ENCODE measurements at places on chromosomes 16 and 17. TPM values are rescaled to one million over a fixed set of nuclear protein-coding genes. Genes with fewer than 3 reads are reported as not detected.

GRCh38 chr16:27473101-27473900, 71.3 kb downstream of the IL21R start:
- DNase-seq, result no peak

KCNJ2 gene
- 7.5 TPM for total RNA-seq

ALOX15B gene
- not detected for total RNA-seq

DNA sequence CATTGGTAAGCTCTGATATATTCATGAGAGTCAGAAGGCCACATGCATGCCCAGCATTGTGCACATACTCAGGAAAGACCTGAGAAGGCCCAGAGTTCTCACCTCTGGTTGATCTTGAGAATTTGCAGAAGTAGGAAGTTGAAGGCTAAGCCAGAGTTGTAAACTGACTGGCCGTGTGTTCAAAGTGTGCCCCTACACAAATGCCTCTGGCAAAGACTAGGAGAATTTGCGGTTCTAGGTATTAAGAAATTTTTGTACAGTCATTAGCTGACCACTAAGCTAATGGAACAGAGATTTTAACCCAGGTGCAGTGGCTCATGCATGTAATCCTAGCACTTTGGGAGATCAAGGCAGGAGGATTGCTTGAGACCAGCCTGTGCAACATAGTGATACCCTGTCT, 25.0 kb downstream of the FBXL20 start:
- no peak for DNase-seq

DNA sequence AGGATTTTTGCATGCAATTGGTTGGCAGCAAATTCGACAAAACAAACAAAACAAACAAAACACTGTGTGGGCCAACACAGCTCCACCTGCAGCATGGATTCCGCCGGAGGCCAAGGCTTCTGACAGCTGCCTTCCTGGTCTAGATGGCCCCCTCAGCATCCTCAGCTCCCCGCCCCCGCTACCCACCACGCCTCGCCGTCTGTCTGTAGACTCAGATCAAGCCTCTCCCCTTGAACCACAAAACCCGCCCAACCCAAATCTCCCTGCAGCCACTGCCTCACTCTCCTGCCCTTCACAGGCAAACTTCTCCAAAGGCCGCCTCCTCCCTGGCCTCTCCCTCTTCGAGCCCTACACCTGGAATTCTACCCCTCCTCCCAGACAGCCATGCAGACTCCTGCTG, 57.9 kb downstream of the RTN4RL1 start:
- DNase-seq, result no peak

PRSS22 gene
- total RNA-seq, result 56.8 TPM

GRCh38 chr17:7781429-7781828, 52.6 kb upstream of the KDM6B start:
- DNase-seq, result no peak

DNA sequence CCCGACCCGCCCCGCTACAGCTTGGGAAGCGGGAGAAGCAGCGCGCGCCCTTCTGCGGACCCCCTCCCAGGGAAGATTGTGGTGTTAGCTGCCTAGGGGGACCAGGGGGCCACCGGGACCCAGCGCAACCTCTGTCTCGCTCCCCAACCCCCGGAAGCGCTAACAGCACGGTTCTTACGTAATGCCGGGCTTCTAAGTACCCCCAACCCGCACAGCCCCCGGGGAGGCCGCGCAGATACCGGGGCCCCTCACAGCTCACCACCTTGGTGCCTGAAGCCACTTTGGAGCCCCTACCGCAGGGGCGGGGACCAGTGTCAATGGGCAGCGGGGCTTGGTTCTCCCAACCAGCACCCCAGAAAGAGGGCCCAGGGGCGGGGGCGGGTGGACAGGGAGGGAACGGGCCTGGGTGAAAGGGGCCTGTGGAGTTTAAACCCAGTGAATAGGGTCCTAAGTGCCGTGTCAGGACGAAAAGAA, 348 bp downstream of the MPP2 start:
- no peak for DNase-seq

DNA sequence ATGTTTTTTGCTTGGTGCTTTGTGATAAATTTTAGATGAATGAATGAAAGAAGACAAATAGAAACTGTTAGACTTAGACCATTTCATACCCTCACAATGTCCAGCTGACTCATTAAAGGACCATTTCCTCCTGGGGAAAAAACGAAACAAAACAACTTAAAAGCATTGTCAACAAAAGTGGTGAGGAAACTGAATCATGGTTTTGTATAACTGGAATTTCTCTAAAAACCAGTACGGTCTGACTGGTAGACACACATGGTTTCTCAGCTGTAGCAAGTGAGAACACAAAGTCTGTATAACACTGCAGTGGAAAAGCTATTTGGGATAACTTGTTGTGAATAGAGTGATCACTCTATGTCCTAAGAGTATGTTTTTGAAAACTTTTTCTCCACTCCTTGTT, 5.3 kb upstream of the DDX52 start:
- DNase-seq, result no peak

DNA sequence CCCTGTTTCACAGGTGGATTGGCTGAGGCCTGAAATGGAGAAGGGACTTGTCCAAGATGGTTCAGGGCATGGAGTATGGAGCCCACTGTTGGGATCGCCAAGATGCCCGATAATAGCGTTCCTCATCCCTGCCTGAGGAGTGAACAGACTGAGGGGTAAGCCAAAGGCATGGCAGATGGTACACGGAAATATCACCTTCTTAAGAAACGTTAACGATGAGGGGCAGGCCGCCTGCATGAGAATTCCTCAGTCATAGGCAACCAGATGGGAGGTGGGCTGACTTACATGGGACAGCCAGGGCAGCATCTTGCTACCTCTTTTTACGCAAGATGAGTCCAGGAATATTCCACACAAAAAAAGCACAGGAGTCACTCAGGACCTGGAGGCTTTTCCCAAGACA, 188.1 kb downstream of the CCDC182 start:
- no peak for DNase-seq

- DNase-seq, result no peak
Measured at GRCh38 chr17:2636169-2636930, 42.9 kb downstream of the PAFAH1B1 start.

KIF18B gene
- total RNA-seq, result 14.8 TPM

DNA sequence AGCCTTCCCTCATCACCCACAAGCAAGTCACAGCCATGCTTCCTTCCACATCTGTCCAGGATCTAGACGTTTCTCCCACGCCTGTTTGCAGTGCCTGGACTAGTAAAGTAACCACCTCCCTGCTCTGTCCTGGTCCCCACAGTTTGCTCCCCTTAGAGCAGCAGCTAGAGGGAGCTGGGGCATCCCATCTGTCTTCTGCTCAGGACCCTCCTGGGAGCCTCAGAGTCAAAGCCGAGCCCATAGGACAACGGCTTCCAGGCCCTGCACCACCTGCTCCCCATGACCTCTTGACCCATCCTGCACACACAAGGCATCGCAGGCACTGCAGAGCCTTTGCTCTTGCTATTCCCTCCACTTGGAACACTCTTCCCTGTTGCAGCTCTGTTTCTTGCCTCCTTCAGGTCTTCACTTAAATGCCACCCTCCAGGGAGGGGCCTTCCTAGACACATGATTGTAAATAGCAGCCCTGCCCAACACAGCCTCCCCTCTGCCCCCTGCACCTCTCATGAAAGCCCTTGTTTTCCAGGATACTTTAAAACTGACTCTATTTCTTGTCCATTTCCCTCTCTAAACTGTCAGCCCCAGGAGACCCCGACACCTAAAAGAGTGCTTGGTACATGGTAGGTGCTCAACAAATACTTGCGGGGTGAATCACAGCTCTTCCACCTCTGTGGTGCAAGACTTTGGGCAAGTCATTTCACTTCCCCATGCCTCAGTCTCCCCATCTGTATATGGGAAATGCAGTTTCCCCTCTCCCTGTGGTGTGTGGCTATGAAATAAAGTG, 3.1 kb downstream of the NATD1 start:
- no peak for DNase-seq

DNA sequence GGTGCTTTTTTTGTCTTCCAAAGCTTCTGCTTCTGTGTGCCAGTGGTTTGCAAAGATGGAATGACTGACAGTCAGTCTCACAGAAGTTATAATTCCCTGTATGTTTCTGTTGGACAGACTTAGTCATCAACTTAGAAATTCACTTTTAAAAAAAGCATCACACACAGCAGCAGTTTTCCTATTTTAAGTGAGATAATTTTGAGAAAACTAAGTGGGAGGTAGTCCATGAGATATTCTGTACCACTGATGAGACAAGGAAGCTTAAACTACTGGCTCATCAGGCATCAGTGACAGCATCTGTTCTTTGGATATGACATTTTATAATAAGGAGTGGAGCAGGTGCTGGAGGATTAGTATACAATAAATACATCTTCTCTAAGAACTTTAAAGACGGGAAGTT, 20.0 kb downstream of the CNP start:
- DNase-seq, result no peak

CCDC78 gene
- 3.9 TPM for total RNA-seq

DNA sequence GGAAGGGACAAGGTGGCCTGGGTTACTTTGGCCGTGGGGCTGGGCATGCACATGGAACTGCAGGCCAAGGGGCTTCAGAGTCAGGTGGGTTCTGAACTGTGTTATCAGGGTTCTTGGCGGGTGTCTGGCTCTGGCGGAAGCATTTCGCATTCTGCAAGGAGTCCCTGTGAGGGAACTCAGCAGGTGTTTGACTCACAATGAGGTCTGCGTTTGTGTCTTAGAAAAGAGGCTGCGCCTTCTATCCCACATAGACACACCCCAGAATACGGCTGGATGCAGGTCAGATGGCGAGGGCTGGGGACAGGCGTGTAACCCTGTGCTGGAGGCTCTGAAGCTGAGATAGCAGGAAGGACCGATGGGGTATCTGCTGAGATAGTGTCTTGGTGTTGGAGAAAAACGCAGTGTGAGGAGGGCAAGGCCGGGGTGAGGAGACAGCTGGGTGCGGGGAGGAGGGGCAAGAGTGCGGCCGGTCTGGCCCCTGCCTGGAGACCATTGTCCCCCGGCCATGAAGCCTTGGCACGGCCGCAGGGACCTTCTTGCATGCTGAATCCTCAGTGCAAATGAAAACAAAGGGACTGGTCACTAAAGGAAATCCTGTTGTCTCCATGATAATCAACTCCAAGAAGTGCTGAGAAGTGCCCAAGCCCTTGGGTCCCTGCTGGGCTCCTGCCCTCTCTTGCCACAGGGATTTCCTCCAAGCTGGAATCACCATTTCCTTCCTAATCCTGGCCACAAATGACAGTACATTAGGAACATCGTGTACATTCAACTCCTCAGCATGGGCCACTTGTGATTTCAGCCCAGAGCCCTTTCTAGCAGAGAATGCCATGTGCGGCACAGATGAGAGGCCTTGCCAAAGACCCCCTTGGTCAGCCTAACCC, 22.8 kb upstream of the MTSS2 start:
- DNase-seq, result no peak

TMEM100 gene
- 21.4 TPM for total RNA-seq

DNA sequence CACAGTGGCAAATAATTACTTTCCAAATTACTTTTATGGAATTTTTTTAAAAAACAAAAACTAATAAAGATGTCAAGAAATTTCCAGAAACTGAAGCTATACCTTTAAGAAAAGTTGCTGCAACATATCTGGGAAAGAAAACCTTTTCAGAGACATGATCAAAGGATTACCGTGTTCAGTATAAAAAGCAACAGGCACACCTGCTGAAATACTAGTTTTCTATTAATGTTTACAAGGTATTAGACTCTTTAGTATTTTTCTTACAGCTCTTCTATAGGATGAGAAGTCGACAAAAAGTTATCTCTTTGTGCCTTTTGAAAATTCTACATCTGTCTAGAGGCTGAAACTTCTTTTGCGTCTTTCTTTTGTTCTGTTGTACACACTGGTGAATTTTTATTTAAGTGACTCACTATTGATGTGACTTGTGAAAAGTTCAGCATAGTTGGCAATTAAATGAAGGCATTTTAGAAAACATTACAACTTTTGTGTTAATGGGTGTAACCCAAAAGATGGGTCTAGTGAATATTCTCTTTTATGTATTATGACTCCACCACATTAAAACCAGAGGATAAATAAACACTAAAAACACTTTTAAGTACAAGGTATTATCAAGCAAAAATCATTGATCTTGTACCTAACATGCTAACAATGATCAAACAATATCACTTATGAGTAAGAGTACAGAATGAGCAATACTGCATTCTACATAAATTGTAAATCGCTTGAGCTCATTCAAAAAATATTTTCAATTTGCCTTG, 23.8 kb downstream of the NACA2 start:
- DNase-seq, result no peak

DNA sequence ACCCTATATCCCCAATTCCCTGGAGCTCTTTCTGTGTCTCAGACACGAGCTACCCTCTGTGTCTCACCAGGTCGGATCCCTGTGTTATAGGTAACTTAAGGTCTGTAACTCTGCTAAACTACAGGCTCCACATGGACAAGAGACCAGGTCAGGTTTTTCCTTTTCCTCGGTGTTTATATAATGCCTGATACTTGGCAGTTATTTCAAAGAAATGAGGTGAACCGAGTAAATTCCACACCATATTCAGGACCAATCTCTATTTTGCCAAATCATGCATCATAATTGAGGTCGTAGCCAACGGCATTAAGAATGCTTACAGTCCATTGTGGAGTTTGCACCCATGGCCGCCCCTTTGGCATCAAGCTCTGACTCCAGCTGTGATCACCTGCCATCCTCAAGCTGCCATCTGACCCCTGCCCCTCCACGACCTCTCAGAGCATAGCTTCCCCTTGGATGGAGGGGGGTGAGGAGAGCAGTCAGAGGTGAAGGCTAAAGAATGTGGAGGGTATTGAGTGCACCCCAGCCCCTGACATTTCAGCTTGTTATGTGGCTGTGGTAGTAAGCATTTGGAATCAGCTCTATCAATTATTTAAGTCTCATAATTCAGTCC, 434.7 kb upstream of the RBFOX1 start:
- no peak for DNase-seq

TIMM22 gene
- 16.2 TPM for total RNA-seq

GUCY2D gene
- 0.29 TPM for total RNA-seq

DNA sequence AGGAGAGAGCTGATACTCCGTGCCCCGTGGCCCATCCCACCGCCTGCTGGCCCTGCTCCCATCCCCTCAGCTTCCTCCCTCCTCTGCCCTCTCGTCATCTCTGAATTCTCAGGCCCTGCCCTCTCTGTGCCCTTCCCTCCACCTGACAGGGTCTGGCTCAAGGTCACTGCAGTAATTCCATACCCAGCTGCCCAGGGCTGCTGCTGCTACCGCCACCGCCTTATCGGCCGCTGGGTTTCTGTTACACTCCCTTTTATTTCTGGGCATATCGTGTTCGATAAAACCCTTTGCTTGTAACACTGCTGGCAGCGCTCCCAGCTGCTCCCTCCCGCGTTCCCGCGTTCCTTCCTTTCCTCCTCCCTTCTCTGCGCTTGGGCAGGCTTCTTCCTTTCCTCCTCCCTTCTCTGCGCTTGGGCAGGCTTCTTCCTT, 1.2 kb downstream of the EPN3 start:
- no peak for DNase-seq

All from type B pancreatic cell (in vitro differentiated cells).